Osteoblast (primary cell): ENCODE measurements at places on chromosomes 16 and 17. TPM values are rescaled to one million over a fixed set of nuclear protein-coding genes. Genes with fewer than 3 reads are reported as not detected.

Gene ADAD2
- under 0.01 TPM in 1 of 2 replicates, not detected in the other for total RNA-seq

Gene CTRB2
- total RNA-seq, result not detected in 2 replicates

Gene OTOP3
- total RNA-seq, result not detected in 2 replicates

GRCh38 chr16:55175389-55175788 is 148.6 kb upstream of the IRX6 start:
- no peak for DNase-seq

DNA sequence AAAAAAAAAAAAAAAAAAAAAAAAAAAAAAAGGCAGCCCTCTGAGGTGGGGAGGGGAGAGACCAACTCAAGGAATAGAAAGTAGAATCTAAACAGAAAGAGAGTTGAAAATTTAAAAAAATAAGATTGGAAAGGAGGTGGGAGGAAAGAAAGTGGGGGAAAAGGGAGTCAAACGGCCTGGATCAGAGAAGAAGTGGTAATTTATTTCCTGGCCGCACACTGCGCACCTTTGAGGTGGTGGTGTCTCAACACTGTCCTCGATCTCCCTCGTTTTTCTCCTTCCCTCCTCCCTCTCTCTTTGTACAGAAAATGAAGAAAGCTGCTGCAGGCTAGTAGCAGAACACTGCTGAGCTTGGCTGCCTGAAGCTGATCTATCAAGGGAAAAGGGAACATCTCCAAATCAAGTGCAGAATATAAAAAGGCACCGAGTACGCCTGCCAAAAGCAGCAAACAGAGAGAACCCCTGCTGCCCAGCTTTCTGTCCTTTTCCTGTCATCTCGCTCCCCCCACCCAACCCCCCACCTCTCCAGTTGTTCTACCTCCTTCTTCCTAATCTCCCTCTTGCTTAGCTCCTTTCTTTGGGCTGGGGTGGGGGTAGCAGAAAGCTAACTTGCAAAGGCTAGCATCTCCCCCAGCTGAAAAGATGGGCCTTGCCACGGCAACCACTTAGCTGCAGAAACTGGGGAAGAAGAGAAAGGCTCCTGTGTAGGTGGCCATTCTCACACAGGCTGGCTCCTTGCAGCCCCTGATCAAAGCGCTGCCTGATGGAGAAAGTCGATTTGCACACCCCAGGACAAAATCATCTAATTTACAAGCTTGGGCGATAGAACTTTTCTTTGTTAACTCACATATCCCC is 22.5 kb downstream of the AXIN2 start:
- peak; percentile 75 for DNase-seq

Gene HSBP1
- total RNA-seq, result 18.8 and 25.0 TPM in 2 replicates
